SHP77 treated with DMSO at 0.1 percent for 48 hours (cell line): ENCODE measurements at places on chromosomes 16 and 17.

DNA sequence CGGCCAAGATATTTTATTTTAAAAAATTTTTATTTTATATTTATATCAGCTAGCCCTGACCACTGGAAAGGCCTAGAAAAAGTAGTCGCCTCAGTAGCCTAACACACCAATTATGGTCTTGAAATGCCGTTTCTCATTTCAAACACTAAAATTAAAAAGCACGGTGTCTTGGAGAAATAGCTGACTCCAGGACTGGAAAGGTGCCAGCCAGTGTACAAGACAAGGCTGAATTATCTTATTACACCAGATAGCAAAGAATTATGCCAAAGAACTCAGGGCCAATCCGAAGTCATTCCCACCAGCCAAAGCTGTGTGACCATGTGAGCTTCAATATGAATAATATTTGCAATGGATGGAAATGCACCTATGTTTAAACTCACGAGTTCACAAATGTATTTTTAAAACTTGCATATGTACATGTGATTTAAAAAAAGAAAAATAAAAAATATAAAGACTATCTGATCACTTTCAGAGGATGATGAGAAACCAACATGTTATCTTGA lies 19.9 kb upstream of the ATP2C2 start:
- no peak for DNase-seq

- DNase-seq = no peak
These were observed 22.5 kb upstream of the CACNG1 start for GRCh38 chr17:67021743-67022450.

GRCh38 chr17:42132941-42133340 lies 10.3 kb downstream of the HSPB9 start:
- DNase-seq = no peak

GRCh38 chr16:11737713-11738112 lies 4.9 kb downstream of the TXNDC11 start:
- no peak for DNase-seq

- DNase-seq = no peak
These were observed 284.6 kb upstream of the ELAC2 start for GRCh38 chr17:13302419-13302818.

DNA sequence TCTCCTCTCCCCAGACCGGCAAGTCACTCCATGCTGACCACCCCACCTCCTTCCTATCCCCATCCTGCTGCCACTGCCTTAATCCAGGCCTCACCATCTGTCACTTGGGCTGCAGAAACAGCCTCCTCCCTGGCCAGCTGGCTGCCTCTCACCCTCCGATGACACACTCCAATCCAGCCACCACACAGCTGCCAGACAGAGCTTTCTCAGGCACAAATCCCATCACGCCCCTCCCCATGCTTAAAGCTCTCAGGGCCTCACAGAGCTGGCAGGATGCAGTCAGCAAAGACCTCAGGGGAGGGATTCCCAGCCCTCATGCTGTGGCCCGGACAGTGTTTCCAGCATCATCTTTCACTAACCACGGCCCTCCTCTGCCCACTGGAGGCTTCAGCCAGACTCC lies 13.7 kb downstream of the CAMKK1 start:
- DNase-seq = peak; percentile 72

DNA sequence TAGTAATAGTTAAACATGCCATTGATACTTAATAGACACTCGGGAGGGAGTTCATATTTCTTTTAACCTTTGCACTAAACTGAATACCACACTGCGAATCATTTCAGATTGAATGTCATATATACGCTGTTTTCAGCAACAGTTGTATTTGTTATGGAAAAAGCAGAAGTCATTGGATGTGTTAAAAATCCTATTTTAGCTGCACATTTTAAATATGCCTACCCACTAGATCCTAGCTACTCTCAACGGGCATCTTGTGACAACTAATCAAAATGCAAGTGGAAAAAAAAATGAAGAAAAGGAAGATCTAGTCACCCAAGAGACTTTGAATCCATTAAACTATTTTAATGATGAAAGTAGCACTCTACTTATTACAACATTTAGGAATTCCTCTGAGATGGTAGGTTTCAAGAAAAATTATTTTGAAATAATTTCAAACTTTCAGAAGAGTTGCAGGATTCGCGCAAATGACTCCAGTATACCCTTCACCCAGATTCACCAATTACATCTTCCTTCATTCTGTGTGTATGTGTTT lies 51.4 kb upstream of the MNT start:
- no peak for DNase-seq

- DNase-seq = peak; percentile 82
These were observed 188.0 kb upstream of the GSE1 start for GRCh38 chr16:85425074-85425662.

DNA sequence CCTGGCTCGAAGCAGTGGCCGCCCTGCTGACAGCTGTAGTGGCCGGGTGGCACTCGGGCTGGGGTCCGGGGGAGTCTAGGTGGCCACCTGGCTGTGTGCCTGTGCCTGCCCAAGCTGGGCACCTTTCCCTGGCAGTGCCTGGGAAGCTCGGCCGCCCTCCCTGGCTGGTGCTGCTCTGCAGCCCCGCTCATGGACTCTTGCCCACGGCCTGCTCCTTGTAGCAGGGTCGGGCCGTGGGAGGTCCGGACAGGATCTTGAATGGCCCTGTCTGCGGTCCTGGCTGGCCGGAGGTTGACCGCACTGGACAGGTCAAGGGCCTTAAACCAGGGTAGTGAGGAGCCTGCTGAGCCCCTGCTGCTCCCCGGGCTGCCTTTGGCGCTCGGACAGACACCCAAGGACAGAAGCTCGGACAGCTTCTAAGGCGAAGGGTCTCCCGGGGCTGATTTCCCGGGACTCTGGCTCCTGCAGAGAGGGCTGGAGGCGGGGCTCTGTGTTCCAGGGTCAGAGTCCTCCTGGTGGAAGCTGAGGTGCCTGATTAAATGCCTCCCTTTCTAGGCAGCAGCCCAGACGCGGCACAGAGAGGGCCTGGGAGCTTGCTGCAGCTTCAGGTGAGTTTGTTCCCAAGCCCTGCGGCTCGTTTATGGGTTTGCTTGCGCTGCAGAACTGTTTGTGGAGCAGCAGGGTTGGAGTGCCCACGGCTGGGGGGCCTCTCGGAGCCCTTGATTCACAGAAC lies 6.0 kb downstream of the CAPN15 start:
- DNase-seq = no peak

- no peak for DNase-seq
These were observed 3.7 kb downstream of the DLX4 start for GRCh38 chr17:49972486-49973270.

DNA sequence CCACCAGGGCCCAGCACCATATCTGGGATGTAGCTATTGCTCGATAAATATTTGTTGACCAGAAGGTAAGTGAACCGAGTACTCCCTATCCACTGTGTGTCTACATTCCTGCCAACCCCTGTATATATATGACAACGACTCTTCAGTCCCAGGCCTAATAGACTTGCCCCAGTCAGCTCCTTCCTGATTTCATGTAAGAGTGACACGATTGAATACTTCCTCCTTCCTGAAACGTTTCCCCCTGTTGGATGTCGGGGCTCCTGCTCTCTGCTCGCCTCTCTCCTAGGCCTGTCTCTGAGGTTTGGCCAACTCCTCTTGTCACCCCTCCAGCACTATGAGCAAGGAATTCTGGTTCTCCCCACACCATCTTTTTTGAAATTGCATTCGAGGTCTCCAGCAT lies 178.9 kb downstream of the PRKCA start:
- no peak for DNase-seq

DNA sequence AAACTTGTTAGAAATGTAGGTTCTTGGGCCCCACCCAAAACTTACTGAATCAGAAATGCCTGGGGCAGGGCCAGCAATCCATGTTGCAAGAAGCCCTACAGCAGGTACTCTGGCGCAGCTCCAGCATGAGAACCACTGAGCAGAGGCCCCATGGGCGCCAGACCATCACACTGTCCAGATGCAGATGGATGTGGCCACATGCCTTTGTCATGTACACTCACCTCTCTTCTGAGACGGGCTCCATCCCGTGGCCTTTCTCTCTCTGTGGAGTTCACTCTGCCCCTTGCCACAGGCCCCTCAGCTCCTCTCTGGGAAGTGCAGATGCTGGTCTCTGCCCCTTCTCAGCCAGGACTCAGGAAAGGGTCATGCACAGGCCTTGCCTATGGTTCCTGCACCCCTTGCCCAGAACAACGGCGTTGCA lies 2.3 kb upstream of the CCNF start:
- no peak for DNase-seq

DNA sequence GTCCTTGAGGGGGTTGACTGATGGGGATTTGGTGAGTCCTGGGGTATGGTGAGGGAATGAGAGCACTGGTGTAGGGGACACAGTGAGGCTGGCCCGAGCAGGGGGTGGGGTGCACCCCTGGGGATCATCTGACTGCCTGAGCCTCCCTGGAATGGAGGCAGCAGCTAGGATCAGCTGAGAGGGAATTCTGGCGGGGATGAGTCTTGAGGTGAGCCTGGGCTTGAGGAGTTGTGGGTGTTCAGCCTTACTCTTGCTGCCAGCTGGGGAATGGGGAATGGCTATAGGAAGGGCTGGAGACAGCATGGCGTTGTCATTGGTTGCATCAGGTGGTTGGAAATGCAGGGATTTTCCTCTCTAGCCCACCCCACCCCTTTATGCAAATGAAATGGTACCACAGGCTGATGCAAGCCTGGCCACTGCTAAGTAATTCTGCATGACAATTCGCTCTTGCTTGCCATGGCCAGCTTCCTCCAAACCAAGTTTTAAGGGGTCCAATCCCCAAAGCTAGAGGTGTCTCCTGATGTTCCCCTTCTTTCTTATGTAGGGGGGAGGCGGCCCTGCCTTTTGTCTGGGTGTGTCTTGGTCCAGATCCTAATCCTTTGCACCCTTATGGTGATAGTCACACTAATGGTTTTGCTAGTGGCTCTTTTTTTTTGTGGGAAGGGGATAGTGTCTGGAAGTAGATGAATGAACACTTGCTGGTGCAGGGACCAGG lies 7.5 kb downstream of the NFE2L1 start:
- DNase-seq = no peak

DNA sequence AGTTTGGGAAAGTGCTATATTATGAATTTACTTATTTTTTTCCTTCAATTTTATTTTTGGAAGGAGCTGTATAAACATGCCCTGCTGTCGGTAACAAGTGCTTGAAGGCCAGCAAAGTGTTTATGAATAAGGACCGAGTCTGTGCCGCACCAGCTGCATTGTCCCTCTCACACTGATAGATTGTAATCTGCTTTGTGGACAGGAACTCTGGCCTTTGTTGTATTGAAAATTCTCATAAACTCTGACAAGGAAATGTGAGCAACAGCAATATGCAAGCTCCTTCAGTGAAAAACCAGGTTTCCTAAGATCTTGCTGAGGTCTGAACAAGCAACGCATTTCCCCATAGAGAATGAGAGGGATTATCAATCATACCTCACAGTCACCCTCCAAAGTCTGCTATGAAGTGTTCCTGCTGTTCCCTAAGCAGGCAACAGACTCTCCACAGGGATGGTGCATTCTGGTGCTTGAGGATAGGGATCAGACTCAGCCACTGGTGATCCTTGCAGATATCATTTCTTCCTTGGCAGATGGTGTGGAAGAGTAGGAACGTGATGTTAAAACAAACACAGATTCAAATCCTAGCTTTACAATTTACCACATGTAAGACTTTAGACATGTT lies 109.6 kb downstream of the KCNJ2 start:
- peak; percentile 27 for DNase-seq

DNA sequence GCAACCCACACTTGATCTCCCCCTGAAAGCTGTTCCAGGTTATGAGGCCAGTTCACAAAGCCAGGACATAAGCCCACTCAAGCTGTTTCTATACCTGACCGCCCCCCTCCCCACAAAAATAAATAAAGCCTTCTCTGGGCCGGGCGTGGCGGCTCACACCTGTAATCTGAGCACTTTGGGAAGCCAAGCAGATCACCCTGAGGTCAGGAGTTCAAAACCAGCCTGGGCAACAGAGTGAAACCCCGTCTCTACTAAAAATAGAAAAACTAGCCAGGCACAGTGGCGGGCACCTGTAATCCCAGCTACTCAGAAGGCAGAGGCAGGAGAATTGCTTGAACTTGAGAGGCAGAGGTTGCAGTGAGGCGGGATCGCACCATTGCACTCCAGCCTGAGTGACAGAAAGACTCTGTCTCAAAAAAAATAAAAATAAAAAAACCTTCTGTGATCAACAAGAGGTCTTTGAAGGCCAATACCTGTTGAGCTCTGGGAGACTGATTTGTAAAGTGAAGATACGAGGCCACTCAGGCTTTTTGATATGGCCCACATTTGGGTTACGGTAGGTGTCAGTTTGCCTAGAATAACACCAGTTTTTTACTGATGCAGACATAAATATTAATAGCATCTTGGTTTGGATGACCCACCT lies 2.2 kb downstream of the KDM8 start:
- DNase-seq = no peak

- peak; percentile 2 for DNase-seq
These were observed 26.0 kb upstream of the HNF1B start for GRCh38 chr17:37770631-37771518.

GRCh38 chr17:42541041-42541833 lies 5.2 kb downstream of the NAGLU start:
- DNase-seq = no peak

DNA sequence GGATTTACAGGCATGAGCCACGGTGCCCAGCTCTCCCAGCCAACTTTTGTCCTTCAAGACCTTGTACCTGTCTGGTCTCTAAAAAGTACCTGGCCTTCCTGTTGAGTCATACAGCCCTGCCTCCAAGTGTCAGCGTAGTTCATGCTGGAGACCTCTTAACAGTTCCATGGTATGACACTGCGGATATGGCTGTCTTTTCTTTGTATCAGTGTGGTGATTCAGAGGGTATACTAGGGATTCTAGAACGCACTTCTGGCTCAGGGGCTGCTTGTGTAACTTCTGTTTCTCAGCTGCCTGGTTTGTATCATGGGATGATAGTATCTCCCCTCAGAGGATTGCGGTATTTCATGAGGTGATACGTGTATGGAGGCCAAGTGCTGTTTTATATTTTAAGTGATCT lies 2.0 kb upstream of the TMEM11 start:
- no peak for DNase-seq

- DNase-seq = no peak
These were observed 19.0 kb downstream of the TRPV1 start for GRCh38 chr17:3590231-3590630.

DNA sequence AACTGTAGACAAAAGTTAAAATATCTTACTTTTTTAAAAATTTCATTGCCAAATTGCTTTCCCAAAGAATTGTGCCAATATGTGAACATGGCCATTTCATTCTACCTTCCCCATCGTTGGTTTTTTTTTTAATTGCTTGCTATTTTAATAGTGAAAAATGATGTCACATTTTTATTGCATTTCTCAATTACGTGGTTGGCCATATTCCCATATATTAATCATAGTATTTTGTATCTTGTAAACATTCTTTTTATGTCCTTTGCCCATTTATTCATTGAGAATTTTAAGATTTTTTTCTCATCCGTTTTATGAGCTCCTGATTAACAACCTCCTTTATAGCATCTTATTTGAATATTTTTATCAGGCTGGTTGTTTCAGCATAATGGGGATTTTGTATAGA lies 7.2 kb downstream of the OMG start:
- DNase-seq = no peak
